ENCODE measurements at places on chromosomes 6 and 20. TPM values are rescaled to one million over a fixed set of nuclear protein-coding genes. Genes with fewer than 3 reads are reported as not detected.

NR2E1 gene
- not detected for total RNA-seq

DNAH8 gene
- total RNA-seq: not detected

BFSP1 gene
- 3.7 TPM for total RNA-seq

LRFN2 gene
- total RNA-seq: 3.0 TPM

FNDC11 gene
- 0.19 TPM for total RNA-seq

CST4 gene
- total RNA-seq: not detected

HLA-DRA gene
- total RNA-seq: 49.9 TPM

PAK1IP1 gene
- 4.6 TPM for total RNA-seq

NTSR1 gene
- 0.45 TPM for total RNA-seq

SIRPD gene
- total RNA-seq: not detected

KIF25 gene
- not detected for total RNA-seq

ADGRF1 gene
- not detected for total RNA-seq

- DNase-seq: no peak
Measured at GRCh38 chr20:47303736-47304135, 52.8 kb downstream of the ZMYND8 start.

DNA sequence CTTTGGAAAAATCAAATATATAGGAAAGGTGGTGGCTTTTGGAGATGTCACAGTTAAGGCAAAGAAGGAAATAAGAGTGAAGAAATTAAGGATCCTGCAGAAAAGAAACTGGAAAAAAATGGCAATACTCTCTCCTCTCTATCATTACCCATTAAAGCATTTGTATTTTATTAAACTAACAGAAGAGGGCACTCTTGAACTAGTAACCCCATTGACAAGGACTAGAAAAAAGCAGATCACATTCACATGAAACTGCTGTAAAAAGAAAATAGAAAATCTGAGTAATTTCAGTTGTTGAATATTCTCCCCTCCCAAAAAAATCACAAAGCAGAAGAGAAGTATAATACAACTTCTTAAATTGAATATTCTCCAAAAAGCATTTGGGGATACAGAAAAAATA is 104.1 kb upstream of the SLC35B3 start:
- no peak for DNase-seq

DNA sequence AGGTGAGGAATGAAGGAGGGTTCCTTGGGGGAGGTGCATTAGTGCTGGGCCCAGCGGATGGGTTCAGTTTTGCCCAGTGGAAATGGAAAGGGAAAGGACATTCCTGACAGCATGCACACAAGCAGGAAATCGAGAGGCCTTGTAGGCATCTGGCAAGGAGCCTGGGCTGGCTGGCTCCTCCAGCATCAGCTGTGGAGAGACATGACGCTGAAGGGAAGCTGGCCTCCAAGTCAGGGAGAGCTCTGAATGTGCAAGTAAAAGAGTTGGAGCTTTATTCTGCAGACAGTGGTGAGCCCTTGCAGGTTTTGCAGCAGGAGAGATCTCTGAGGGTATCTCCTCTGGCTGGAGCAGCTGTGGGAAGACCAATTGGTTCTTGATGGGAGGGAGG is 154.3 kb downstream of the MRPL14 start:
- no peak for DNase-seq

- DNase-seq: no peak
Measured at GRCh38 chr6:142901611-142902010, 43.4 kb downstream of the HIVEP2 start.

DNA sequence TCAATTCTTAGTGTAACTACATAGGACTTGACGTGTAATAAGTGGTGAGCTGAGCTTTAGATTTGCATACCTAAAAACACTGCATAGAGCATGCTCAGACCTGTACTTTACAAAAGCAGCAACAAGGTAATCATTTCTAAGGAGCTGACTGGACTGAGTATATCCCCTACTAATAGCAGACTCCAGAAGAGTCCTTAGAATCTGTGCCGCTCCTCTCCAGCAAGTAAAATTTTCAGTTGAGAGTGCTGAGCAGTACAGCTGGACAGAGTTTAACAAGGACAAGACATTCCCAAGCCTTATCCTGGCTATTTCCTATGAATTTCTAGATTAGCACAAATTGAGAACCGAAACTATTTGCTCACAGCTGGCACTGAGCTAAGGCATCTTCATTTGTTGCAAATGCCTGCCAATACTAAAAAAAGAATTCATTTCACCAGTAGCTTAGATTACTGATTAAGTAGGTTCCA is 26.1 kb upstream of the KLHL31 start:
- DNase-seq: no peak

GRCh38 chr6:3345836-3346235 is 87.1 kb downstream of the PSMG4 start:
- no peak for DNase-seq

DNA sequence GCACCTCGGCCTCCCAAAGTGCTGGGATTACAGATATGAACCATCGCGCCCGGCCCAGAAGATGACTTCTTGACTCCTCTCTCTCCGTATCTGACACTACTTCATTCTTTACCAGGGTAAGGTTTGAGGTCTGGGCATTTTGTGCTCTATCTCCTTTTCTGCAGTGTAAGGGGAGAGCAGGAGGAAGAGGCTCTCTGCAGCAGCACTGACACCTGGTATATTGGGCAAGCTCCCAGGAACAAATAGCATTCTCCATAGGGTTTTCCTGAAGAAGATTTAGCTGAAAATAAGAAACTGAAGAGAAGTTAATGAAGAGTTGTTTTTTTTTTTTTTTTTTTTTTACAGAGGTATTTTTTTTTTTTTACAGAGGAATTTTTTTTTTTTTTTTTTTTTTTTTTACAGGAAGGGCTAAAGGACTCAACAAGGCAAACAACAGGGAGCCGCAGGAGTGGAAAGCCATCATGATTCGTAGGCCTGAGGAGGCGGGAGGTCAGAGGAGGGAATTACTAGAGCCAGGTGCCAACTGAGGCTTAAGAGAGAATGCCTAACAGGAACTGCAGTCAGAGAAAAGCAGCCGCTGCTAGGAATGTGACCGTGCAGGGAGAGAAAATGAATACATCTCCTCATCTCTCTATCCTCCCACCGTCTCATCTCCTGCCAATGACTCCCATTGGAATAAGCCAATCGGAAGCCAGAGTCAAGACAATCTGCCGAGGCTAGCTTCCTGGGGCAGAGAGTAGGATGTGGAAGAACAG is 34.7 kb upstream of the ADGRF4 start:
- DNase-seq: no peak

GRCh38 chr6:98764373-98764911 is 69.9 kb upstream of the POU3F2 start:
- DNase-seq: no peak

DNA sequence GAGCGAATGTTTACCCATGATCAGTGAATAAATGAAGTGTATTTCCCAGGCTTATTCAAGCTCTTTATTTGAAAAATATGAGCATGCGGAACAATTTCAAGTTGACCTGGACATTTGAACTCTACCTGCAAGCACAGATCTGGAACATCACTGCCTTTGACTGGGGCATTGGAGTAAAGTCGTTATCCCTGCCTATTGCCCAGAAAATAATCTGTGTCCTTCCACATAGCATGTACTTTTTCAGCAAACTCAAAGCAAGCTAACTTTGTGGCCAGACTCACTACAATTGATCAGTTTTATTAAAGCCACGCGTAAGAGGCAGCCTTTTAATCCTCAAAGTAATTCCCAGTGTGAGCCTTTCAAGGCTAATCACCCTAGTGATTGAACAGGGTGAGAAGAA is 73.4 kb upstream of the PAK5 start:
- no peak for DNase-seq

GRCh38 chr6:27591699-27592480 is 119.0 kb upstream of the ZNF184 start:
- no peak for DNase-seq

DNA sequence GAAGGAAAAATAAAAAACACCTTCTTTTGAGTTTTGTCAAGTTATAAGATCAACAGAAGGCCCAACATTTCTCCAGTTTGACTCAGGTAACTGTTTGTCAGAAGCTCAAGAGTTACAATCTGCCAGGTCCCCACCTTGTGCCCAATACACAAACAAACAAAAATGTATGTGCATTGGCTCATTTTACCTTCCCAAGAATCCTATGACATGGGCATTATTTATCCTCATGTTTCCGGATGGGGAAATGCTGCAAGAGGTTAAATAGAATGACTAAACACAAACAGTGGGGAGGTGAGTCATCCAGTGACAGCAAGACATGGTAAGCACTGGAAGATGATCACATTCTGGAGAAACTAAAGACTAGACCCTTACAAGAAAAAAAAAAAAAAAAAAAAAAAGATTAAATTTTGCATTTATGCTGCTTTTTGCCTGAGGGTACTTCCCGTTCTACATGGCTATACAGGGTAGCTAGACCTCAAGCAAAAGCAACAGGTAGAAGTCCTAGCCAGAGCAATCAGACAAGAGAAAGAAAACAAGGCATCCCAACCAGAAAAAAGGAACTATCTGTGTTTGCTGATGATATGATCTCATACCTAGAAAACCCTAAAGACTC is 23.6 kb upstream of the ANKRD60 start:
- no peak for DNase-seq

DNA sequence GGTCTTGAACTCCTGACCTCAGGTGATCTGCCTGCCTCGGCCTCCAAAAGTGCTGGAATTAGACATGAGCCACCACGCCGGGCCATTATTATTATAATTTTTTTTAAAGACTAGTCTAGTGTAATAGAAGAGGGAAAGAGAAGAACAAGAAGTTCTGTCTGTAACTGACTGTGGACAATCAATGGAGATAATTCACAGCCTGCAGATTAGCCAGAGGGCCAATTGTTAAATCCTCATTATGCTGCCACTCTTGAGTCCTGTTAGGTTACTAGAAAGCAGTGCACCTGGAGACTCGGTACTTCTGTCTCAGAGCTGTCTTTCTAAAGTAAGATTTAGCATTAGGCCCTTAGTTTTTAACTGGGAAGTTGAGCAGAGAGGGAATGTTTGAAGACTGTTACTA is 37.5 kb downstream of the CARMIL1 start:
- DNase-seq: no peak

DNA sequence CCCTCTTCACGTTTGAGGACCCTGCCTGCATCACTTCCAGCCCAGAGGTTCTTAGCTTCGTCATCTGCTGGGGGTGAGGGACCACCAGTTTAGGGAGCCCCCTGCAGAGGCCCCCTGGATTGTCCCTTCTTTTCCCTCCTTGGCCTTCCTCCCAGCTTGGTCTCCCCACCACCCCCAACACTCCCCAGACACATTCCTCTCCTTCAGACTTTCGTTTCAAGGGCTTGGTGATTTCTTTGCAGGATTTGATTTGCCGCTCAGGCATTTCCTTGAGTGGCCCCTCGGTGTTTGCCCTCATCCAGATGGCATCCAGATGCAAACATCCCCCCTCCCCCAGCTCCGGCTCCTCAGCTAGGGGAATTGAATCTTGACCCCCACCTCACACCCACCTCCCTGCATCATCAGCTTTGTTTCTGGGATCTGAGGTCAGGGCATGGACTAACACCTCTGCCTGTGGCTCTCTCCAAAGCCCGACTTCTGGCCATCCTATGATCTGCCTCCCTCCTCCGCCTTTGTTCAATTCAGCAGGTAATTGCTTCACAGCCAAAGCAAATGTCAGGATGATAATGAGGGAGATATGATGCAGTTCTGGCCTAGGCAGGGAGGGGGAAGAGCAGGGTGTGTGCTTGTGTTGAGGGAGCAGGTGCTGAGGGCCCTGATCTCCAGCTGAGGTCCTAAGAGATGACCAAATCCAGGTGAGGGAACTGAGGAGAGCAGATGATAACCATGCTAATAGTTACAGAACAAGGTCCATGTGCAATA is 141.5 kb downstream of the VEGFA start:
- no peak for DNase-seq

DNA sequence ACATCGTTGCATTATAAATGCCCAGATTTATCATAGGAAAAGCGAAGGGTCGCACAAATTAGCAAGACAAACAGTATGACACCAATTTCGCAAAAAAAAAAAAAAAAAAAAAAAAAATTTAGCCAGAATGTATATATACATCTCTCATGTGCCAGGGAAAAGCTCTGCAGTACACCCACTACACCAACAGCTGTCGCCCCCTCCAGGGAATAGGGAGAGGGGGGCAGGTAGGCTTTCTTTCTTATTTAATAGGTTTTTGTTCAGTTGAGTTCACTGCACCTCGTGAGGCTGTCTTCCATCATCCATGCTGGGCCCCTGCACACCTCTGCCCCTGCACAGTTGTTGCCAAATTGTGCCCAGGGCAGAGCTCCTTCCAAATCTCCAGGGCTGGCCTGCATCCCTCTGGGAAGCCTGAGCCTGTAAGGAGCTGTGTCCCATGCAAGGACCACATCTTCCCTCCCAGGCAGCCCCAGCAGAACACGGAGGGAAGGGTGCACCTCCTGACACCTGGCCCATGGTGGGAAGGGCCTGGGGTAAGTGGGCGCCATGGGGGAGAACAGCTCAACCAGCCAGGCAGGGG is 85.4 kb downstream of the NINL start:
- no peak for DNase-seq

- no peak for DNase-seq
Measured at GRCh38 chr6:73341335-73341734, 12.7 kb downstream of the DPPA5 start.

- no peak for DNase-seq
Measured at GRCh38 chr6:164832410-164832809, 477.0 kb downstream of the C6orf118 start.

- DNase-seq: no peak
Measured at GRCh38 chr6:123203928-123204327, 207.9 kb downstream of the CLVS2 start.

DNA sequence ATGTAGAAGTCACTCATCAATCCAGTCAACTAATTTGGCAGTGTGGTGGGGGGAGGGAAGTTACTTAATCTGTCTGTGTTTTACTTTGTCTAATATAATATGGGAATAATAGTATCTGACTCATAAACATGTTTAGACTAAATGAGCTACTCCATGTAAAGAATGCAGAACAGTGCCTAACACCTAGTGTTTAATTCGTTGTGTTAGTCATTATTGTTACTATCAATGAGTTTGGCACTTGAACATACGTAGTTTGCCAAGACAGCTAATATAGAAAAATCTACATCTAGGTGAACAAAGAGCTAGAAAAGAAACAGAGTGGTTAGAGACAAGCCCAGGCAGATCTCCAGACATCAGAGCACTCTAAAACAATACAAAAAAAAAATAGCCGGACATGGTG is 49.1 kb downstream of the IRAK1BP1 start:
- no peak for DNase-seq

DNA sequence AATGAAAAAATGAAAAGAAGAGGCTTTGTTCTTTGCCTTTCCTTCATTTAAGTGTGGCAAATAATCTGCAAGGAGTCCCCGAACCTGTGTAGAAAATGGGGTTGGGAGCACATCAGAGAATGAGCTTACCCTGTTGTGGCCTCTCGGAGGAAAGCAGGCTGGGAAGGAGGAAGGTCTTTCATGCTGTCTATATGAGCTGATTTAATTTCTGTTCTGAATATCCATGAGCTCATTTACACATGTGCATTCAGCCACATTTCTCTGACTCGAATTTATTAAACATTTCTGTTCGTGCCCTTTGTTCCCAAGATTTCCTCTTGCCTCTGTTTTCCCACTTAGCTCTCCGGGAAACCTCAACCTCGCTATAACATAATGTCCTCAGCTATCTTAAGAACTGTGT is 584.4 kb upstream of the CDH4 start:
- DNase-seq: no peak

- DNase-seq: peak; percentile 14
Measured at GRCh38 chr6:143594647-143595046, 83.1 kb upstream of the PHACTR2 start.

- peak; percentile 64 for DNase-seq
Measured at GRCh38 chr6:2940010-2940850, 31.1 kb downstream of the SERPINB6 start.

GRCh38 chr20:6178537-6178936 is 55.7 kb upstream of the FERMT1 start:
- DNase-seq: no peak

GRCh38 chr6:146775220-146775619 is 176.4 kb downstream of the ADGB start:
- DNase-seq: peak; percentile 25

- no peak for DNase-seq
Measured at GRCh38 chr6:11525468-11526155, 11.9 kb upstream of the TMEM170B start.

All from natural killer cell (primary cell).